Posterior cingulate gyrus (tissue), 11 donors: ENCODE measurements at places on chromosomes 3 and 15.

GRCh38 chr3:41688595-41689380 lies 273.1 kb downstream of the ULK4 start:
- no peak for DNase-seq

DNA sequence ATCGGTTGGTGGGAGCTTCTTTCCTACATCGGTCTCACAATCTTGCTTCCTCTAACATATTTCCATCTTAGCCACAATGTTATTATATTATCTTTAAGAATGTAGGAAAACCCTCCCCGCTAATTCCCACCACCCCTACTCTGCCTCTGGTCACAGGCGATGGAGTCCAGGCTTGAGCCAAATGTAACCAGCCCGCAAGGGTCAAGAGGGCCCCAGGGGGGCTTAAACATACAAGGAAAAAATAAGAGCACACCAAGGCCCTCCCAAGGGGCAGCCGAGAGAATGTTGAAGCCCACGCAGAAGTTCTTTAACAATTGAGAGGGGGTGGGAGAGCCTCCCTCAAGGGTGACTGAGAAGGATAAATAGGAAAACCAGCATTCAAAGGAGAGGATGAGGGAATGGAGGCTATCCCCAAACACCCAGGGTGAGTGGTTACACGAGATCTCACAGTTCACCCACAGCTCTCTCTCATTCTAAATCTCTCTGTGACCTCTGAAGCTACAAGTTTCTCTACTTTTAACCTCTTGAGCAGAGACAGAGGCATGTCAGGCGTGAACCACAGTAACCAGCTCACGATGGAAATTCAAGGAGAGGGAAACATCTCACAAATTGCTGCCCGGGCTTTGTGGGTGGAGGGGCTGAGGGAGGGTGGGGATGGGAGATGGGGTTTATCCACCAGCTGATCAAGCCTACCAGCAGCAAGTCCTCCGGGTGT lies 31.4 kb upstream of the UACA start:
- DNase-seq: no peak

GRCh38 chr3:111531446-111531845 lies 10.6 kb upstream of the CD96 start:
- DNase-seq: no peak

DNA sequence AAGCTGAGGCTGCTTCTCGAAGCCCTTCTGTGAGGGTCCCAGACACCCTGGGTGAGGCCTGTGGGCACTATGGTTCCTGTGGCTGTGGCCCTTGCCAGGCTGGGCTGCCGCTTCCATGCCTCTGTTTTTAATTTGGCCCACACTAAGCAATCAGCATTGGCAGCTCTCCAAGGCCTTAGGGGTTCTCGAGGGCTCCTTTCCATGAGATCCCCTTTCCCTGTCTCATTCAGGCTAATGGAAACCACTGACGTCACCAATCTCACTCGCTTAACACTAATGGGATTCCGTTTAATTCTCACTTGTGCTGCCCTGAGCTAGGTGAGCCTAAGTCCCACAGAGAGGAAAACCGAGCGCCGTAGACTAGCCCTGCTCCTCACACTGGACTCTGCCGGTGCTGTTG lies 60.2 kb upstream of the RAB6B start:
- no peak for DNase-seq

GRCh38 chr3:11717768-11718636 lies 74.3 kb upstream of the VGLL4 start:
- no peak for DNase-seq

DNA sequence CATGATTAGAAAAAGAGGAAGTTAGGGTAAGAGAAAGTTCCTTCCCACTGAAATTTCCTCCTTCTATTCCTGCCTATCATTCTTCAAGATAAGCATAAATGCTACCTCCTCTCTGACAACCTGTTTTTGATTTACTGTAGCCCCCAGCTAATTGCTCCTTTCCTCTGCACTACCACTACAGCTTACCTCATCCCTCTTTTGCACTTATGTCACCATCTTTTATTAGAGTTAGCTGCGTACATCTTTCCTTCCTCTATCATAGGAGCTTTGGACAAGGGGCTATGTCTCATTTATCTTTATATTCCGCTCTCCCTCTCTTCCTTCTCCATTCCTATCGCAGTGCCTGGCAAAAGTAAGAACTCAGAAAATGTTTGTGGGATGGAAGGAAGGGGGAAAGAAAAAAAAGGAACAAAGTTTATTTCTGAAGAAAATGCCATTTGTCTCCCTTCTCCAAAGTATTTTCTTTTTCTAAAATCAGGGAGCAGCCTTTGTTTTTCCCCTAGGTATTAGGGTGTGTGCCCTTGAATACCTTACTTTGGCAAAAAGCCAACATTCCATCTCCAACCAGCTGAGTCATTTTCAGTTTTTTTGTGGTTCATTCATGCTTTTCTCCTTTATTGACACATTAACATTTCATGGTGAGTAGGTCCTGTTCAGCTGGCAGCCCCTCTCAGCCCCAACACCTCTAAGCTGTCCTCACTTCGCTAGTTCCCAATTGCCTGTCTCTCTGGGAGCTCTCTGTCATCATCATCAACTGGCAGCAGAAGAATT lies 87.6 kb upstream of the SOX2 start:
- DNase-seq: no peak

- DNase-seq: no peak
These were observed 25.5 kb downstream of the B3GNT5 start for GRCh38 chr3:183278479-183279088.

- DNase-seq: no peak
These were observed 52.2 kb upstream of the ACP3 start for GRCh38 chr3:132265028-132265427.

DNA sequence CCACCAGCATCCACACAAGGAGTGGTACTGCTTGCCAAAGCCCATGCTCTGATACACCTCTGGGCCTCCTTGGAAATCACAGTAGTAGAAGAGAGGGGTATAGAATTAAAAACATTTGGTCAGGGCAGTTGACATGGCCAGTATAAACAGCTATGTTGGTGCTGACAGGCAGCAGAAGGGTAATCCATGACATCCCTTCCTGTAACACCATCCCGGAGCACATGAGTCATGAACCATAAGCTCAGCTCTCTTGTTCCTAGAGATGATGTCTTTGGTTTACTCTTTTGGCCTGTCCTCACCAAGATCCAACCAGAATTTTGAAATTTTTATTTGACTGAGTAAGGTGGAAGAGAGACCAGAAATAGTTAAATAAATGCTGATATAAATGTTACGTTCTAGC lies 132.6 kb upstream of the CTDSPL start:
- DNase-seq: no peak

DNA sequence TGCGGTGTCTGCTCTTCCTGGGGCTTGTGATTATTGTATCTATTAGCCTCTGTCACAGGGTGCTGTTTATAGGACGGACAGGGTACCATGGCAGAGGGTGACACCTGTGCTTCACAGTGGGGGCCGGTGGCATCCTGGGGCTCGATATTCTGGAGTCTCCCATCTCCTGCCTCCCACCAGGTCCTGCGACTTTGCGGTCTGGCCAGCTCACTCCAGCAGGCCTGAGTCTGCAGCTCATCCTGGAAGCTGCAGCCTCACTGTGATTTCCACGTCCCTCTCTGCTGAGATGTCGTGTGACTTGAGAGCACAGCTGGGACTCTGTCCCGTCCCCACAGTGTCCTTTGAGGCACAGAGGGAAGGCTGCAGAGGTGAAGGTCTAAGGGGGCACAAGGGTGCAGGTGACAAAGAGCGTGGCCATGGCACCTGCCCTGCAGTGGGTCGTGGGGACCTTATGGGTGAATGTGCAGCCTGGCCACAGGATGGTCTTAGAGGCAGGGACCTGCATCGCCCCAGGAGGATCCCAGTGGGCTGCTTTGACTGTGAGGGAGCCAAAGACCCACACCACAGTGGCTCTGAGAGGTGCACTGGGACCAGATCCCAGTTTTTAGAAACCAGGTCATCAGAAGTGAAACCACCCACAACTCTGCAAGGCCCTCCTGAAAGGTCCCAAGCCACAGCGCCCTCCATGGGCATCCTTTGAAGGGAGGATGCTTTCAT lies 172.8 kb downstream of the KLF13 start:
- DNase-seq: no peak

DNA sequence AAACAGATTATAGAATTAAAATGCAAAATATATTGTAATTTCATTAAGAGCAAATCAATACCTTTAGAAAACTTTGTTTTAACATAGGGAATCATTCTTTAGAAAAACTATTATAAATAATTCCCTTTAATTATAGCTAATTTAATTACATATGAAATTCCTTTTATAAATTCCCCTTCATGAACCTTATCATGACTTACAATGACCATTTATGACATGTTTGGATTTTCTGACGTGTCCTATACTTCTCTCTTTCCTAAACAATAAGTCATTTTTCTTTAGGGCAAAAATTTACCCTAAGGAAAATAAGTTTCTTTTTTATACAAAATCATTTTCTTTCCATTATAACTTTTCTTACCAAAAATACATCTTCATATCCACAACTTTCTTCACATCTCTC lies 37.8 kb downstream of the PRR20G start:
- DNase-seq: no peak

GRCh38 chr15:101056366-101057334 lies 137.5 kb downstream of the LRRK1 start:
- DNase-seq: no peak

DNA sequence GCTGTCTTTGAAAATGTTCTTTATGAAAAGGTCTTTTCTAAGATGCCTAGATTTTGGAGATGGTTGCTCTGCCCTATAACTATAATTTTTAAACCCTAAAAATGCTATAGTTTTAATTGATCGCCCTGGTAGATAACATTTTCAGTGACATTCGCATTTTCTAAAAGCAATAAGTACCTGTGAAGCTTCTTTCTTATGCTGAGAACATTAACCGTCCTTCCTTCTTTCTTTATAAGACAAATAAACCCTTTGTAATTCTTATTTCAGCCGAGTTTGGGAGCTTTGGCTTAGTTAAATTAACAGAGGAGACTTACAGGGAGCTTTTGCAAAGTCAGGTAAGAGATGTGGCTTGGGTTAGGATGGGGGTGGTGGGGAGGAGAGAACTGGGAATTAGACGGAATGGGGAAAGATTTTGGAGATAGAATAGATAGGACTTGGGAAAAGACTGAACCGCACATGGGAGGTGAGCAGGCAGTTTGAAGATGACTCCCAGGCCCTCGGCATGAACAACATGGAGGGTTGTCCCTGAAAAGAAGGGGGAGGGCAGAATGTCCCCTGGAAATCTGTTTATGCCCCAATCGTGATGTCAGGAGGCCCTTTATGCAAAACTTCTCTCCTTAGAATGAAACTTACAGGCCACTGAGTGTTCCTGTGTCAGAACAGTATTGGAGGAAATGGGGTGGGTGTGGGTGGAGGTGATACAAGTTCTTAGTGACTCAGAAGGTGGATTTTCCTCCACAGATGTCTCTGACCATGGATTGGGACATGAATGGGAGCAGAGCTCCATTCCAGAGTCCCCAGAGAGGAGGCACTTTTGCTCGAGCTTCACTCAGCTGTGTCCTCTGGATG lies 76.2 kb upstream of the LARS2 start:
- no peak for DNase-seq

- no peak for DNase-seq
These were observed 39.8 kb downstream of the TBL1XR1 start for GRCh38 chr3:177157492-177157891.

DNA sequence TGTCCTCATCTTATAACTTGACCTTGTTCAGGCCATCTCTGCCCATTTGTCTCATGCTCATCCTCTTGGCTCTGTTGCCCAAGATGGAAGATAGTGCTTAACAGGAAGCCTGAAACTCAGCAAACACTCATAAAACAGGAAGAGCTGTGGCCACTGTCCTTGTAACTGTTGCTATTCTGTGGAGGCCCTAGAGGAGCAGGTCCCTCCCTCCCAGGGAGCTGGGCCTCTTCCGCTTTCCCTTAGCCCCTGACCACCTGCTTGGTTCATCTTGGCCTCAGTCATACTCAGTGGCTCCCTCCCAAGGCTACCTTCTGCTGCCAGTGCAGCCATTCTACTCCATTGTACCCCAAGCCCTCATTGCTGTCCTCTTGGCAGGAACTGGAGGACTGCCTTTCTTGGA lies 3.5 kb downstream of the MAPKAPK3 start:
- DNase-seq: no peak

DNA sequence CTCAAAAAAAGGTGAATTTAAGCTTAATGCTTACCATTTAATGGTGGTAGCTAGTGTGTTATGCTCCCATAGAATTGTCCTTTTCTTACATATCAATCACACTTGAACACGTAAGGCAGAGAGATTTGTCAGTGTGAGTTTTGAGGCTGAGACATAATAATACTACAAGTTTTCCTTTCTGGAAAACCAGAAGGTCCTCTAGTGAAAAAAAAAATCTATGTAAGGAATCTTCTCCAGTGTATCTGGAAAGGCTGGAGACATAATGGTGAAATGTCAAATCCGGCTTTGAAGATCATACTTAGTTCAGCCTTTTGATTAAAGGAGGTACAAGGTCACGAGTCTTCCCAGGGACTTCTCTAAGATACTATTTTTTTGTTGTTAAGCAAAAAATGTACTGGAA lies 3.4 kb downstream of the TSC22D2 start:
- DNase-seq: no peak

DNA sequence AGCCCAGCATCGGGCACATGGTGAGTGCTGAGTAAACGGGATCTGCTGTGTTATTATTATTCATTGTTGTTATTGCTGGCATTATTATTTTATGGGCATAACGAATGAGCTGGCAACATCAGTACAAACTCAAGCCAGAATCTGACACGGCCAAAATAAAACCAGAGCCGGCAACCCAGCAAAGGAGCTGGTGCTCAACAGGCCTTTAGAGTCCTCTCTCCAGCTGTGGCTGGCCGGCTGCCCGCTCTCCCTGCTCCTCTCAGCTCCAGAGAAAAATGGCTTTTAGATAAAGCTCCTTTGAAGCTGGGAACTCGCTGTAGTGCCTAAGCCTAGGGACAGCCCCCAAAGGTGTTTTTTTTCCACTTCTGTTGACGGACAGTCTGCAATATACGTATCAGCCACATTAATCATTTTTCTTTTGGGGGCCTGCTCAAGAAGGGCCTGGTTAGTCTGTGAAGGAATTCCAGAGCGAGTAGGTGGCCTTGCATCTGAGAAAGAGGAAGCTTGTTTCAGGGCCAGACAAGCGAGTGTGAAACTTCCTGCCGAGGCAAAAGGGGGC lies 193.9 kb upstream of the UBE2E1 start:
- DNase-seq: peak; percentile 79

DNA sequence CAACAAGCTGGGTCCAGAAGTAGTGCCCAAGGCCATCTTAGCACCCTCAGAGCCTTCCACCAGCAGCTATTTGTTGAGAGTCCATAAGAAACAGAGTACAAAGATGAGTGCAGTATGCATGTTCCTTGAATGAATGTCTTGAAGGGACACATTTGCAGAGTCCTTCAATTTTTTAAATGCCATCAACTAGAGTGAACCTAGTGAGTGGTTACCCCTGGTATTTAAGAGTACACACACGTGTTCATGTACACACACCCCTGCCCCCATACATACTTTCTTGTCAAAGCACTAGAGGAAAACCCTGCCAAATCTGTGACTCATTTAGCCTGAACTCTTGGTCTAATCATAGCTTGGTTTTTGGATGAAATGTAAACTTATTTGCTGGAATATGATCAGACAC lies 84.5 kb upstream of the GALNT15 start:
- no peak for DNase-seq

DNA sequence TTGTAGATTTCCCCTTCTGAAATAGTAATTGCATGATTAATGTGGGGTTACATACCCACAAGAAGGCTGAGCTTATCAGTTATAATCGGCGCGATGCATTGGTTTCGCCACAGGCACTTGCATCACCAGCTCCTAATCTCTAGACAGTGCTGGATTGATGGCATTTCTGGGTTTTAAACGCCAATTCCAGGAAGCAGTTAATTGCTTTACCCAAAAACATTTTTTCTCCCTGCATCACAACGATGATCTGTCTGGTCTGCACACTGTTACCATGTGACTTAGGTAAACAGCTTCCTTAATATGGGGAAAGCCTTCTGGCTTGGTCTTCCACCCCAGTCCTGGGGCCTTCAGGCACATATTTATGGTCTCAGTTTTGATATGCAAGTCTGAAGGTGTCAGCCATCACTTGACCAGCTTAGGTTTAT lies 70.0 kb upstream of the HEG1 start:
- DNase-seq: no peak
